ENCODE measurements at places on chromosomes 6 and 20.

DNA sequence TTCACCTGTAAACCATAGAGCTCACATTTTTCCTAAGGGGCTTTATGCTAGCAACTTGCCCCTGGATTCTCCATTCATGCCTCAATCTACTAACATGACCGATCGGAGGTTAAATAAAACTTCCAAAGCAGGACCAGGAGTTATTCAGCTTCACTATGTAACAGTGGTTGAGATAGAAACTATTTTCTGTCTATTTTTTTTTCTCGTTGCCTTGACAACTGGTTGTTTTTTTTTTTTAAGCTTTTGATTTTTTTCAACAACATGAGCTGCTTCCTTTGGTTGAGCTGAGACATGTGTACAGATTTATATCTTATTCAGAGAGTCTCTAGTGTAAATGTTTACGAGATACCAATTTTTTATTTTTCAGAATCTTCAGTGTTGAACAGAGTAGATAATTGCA is 85.7 kb downstream of the SHLD1 start:
- DNase-seq: peak; percentile 57

DNA sequence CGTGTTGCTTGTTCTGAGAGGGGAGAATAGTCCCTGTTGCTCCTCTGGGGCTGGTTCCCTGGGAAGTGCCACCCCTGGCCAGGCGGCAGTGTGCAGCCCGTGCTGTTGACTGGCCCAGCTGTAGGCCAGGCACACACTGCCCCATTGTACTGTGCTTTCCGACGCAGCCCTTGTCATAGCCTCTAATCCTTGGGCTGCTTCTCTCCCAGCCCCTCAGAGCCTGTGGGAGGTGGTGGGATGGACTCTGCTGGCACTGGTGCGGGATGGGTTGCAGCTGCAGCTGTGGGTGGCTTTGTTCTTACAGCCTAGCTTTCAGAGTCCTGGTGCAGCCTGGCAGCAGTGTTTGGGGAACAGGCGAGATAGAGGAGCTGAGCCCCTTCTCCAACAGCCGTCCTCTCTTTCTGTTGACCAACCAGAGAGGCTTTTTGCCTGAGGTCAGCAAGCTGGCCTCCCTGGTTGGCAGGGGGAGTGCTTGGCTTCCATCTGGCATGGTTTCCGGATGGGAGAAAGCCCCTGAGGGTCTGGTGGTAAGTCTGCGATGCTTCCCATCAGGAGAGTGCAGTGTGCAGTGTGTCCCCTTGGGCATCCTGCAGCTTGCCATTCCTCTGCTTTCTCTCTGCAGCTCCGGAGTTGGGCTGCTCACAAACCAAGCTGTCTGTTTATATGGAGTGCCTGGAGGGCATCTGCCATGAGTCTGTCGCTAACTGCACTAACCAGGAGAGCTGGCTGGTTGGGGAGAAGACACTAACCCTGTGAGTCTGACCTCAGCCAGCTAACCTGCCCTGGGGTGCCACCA is 12.1 kb downstream of the TJAP1 start:
- DNase-seq: no peak

GRCh38 chr6:2116496-2116895 is 128.9 kb downstream of the GMDS start:
- DNase-seq: peak; percentile 42

- peak; percentile 96 for DNase-seq
Measured at GRCh38 chr6:155377061-155377460, 62.8 kb upstream of the TFB1M start.

DNA sequence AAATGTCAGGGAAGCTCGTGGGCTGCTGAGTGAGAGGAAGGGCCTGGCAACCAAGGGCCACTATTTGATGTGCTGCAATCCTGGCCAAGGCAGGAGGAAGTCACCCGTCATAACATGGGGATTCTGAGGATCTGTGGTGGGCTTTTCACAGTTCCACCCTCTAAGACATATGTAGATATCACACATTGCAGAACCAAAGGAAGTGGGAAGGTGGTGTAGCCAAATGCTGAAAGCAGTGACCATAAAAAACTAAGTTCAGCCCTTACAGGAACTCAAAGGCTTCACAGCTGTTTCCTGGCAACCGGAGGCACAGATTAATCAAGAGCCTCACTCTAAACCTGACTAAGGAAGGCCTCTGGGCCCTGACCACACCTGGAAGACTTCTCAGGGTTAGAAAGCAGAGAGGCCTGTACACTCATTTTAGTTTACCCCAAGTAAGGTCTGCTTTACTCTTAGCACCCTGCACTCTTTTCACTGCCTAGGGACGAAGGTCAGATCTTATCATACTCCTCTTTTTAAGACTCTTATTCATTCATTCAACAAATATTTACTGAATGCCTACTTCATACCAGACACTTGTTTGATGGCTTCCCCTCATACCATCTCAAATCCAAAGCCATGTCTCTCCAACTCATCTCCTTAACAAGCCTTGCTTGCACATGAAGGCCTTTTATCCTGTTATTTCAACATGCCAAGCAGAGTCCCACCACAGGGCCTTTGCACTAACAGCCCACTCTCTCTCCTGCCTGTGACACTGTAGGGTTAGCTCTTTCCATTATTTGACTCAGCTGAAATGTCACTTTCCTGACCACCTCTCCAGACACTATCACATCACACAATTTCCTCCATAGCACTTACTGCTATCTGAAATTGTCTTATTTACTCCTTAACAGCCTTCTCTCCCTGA is 2.6 kb downstream of the UBE2V1 start:
- no peak for DNase-seq

- DNase-seq: no peak
Measured at GRCh38 chr6:161745594-161746141, 471.8 kb upstream of the AGPAT4 start.

Data from IMR-90 (cell line).